ENCODE measurements at places on chromosomes 2 and 18. TPM values are rescaled to one million over a fixed set of nuclear protein-coding genes. Genes with fewer than 3 reads are reported as not detected.

DNA sequence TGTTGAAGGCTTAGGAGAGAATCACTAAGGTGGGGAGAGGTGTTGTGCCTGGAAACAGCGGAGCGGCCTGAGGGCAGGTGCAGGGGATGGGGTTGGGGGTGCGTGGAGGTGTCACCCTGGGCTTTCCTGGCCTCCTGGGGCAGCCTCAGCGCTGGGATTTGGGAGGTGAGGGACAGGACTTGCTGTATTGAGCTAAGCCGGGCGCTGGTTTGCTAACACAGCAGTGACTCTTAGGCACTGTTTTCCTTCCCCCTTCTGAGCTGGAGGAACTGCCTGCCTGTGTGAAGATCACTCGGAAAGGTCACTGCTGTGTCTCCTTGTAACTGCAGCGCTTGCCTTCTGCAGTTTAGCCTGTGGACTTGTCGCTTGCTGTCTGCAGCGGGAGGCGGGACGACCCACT, 21.2 kb downstream of the PRELID3A start:
- DNase-seq: no peak

DNA sequence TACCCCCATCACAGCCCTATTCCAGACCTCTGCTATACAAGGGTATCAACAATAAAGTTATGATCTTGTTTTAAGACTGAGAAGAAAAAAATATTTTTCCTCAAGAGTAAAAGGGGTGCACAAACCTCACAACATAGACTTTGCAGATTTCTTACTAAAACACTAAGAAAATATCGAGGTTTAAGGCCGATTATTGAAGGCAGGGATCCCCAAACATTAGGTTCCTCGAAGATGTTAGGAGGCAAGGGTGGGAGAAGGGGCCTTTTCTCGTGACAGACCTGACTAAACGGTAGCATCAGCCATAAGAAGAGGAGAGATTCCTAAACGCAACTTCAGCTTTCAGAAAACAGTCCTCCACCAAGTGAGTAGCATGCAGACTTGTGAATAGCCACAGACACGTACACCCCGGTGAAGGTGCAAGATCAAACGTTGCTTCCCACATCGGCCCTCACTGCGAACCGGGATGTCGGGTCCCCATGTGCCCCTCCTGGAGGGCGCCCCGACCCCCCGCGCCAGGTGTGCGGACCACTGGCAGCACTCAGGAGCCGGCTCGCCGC, 678 bp downstream of the PIAS2 start:
- peak; percentile 35 for DNase-seq

GRCh38 chr2:42494355-42495233, 812 bp upstream of the KCNG3 start:
- DNase-seq: peak; percentile 87

DNA sequence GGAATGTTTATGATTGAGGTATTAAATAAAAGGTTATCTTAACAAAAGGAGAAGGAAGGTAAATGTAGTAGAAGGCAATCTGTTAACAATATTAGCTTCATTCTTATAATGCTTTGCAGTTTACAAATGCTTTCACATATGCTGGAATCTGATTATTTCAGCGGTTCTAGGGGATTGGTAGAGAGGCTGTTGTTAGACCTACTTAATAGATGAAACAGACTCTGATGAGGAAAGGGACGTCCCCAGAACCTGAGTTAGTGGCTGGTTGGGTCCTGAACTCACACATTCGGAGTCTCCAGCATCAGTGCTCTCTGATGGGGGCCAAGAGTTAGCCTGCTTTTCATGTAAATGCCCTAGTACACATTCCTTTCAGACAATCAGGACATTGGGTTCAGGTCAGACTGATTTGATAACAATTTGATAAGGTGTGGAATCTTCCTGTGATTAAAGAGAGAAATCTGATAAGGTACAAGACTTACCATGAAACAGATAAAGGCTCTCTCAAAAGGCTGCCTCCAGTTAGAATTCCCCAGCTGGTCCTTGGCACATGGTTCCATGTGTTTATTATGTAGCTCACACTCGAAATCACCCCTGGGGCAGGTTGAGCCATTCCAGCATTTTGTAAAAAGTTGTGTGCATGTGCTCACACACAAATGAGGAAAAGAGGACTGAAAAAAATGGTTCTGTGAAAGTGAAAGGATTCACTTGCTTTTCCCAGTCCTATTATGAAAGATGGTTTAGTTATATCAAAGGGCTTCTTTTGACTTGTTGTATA, 103.1 kb downstream of the GPD2 start:
- no peak for DNase-seq

- DNase-seq: no peak
Measured at GRCh38 chr2:44866152-44866551, 75.3 kb upstream of the SIX3 start.

DNA sequence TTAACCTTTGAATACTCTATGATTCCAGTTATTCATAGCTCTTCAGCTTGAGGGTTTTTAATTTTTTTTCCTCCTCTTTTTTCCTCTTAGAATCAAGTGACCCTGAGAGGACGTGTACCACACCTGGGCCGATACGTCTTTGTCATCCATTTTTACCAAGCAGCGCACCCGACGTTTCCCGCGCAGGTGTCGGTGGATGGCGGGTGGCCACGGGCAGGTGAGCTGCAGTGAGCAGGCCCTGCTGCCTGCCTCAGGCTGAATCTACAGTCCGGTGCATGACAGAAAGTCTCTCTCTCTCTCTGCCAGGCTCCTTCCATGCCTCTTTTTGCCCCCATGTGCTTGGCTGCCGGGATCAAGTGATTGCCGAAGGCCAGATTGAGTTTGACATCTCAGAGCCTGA, 153.1 kb downstream of the LAMA3 start:
- DNase-seq: no peak

Gene TUBA3E
- polyA plus RNA-seq: not detected

Gene SERPINB13
- polyA plus RNA-seq: 4.2 TPM

Gene SULT1C4
- polyA plus RNA-seq: not detected

Gene ALPP
- polyA plus RNA-seq: 0.03 TPM
